CD4-positive, alpha-beta T cell (primary cell): ENCODE measurements at places on chromosomes 6 and 20.

- no peak for DNase-seq
Measured at GRCh38 chr6:11744753-11745152, 33.9 kb downstream of the ADTRP start.

GRCh38 chr20:35042268-35042667 lies 50.3 kb downstream of the TRPC4AP start:
- no peak for DNase-seq

- no peak for DNase-seq
Measured at GRCh38 chr6:26404546-26404945, 2.5 kb downstream of the BTN3A1 start.

DNA sequence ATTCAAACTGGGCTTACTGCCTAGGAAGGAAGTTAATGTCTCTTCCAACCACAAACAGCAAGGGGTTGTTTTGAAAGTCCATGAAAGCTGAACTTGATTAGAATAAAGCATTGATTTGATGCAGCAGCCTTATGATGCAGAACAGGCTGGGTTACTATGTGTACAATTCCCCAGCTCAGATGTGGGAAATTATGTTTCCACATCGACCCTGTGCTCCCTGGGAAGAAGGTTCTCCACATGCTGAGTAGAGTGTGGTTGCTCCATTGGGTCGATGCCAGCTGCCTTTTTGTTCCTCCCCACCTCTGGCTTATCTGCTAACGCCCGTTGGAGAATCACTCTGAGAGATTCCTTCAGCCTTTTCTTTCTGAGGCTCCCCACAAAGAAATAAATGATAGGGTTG lies 1.2 kb downstream of the MAS1L start:
- no peak for DNase-seq

DNA sequence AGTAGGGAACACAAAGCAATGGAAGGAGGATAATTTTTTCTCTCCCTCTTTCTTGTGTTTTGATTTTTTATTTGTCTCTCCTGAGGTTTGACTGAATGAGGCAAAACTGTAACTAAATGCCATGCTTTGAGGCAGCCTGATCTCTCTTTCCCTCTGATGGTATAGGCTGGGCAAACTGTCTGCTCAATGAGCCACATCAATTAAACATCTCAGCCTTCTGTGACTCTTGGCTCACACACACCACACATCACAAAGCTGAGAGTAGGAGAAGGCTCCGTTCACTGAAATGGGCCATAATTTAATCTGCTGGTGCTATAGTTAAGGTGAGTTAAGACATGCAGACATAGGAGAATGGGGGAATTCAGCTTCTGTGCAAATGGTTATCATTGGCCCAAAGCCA lies 28.1 kb upstream of the SCGN start:
- DNase-seq, result no peak

- DNase-seq, result no peak
Measured at GRCh38 chr6:44662461-44663121, 275.1 kb downstream of the CDC5L start.

GRCh38 chr20:45510242-45510862 lies 5.1 kb downstream of the SPINT3 start:
- no peak for DNase-seq

DNA sequence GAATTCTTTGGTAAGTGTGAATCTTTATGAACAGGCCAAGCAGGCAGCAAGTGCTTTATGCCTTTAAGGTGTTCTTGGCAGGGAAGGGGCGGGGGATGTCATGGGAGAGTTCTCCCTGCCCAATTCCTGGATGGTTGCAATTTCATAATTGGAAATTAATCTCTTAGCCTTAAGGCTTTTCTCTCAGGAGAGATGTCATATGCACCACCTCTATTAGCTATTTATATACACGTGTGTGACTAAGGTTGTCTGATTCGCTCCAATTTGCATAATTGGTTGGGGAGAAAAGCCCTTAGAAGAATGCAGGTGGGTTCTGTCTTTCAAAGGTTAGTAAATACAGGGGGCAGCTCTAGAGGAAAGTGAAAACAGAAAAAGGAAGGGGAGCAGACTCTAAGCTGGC lies 5.2 kb upstream of the ENPP5 start:
- DNase-seq, result no peak

DNA sequence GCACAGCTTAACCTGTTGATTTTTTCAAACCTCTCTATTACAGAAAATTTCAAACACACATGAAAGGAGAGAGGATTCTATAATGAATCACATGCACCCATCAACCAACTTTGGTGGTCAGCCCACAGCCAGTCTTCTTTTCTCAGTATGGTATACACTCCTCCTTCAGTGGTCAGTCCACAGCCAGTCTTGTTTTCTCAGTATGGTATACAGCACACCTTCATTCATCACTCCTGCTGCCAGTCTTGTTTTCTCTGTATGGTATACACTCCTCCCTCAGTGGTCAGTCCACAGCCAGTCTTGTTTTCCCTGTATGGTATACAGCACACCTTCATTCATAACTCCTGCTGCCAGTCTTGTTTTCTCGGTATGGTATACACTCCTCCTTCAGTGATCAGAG lies 67.8 kb downstream of the SYNDIG1 start:
- no peak for DNase-seq

DNA sequence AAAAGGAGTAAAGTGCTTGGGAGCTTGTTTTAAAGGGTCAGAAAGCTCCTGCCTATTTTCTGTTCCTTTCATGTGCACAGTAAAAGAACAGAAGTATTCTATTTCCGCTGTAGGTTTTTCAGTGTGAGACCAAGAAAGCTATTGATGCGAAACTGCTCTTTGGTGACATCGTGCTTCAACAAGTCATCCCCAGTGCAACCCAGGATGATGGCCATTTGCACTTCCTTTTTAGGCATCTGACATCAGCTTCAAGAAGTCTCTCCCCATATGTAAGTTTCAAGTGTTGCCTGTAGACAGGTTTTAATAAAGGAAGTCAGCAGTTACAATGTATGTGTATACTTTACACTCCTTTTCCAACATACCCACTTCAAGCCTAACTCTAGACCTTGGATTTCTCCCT lies 131.6 kb downstream of the RFX6 start:
- DNase-seq, result no peak

- no peak for DNase-seq
Measured at GRCh38 chr20:57666834-57667157, 43.0 kb downstream of the PMEPA1 start.

- DNase-seq, result no peak
Measured at GRCh38 chr6:7727086-7727945, 1.4 kb downstream of the BMP6 start.

GRCh38 chr6:16430391-16431089 lies 192.2 kb downstream of the GMPR start:
- DNase-seq, result no peak

DNA sequence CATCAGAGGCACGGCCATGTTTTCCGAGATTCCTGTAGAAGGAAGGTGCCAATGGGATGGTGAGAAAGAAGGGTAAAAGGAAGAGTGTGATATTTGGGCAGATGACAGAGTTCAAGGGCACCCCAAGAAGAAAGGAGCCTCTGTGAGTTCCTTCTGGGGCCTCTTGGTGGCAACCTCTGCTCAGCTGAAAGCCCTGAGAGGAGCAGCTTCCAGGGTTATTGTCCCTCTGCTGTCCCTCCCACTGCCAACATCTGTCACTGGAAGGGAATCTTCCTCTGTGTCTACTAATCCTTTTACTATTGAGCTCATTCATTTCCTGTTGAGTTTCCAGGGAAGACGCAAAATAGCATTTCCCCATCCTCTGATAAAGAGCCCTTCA lies 40.0 kb upstream of the KCNK16 start:
- DNase-seq, result no peak

GRCh38 chr6:119511024-119511423 lies 161.5 kb upstream of the MAN1A1 start:
- no peak for DNase-seq

DNA sequence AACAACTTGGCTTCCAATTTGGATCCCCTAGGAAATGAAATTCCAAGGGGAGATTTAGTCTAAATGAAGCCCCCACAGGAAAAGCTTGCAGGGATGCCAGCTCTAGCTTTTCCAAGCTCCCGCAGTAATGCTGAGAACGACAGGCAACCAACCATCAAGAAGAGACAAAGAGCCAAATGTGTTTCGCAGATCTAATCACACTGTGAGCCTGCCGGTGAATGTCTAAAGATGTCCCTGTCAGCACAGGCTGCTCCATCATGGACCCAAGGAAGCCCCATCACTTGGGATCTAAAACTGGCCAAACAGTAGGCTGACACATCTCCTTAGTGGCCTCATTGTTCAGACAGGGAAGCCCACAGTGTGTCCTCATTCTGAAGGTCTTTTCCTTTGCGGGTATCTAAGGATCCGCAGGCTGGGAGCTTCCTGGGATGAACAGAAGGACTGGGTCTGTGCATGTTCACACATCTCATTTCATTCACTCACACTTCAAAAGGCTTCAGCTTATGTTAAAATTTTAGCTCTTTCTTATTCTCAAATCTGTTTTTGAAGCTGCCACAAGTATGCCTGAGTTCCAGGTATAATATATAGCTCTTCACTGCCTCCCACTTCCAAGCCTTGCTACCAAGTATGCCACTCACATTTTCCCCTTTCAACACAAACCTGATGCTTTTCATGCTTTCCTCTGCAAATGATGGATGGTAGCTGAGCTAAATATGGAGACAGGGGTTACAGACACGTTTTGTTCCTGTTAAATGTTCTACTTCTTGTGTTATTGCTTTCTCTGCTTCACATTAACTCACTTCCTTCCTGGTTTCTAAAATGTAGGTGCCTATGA lies 229.8 kb downstream of the HIVEP2 start:
- DNase-seq, result no peak

- DNase-seq, result no peak
Measured at GRCh38 chr6:21885111-21885510, 291.6 kb downstream of the SOX4 start.

GRCh38 chr6:62683063-62683462 lies 397.0 kb upstream of the KHDRBS2 start:
- DNase-seq, result no peak

- no peak for DNase-seq
Measured at GRCh38 chr6:74519163-74519562, 686.7 kb downstream of the COL12A1 start.

DNA sequence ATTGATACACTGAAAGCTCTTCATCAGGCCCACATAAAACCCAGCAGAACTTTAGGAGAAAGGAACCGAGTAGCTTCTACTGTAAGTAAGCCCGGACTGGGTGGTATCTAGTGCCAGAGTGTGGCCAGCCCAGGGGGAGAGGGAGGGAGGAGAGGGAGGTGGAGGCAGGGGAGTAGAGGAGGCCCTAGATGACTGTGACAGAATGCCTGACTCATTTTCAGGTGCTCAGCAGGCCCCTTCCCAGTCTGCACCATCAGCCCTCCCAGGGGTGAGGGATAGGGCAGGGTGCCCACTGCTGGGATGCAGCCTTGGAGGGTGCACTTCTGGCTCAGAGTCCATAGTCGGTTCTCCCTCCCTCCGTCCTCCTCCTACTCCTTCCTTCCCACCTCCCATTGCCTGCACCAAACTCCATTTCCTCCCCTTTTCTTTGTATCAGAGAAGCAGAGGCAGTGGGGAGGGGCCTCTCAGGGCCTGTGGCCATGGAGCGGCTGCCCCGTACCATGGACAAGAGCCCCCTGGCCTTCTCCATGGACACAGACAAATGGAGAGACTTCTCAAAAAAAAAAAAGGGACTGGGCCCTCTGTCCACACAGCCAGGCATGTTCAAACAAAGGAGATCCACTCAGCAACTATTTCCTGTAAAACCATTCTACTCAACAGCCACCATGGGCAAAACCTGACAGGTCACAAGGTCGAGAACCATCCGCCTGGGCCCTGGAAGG lies 184.9 kb upstream of the SNX9 start:
- no peak for DNase-seq

- no peak for DNase-seq
Measured at GRCh38 chr6:110990840-110991576, 9.2 kb downstream of the RPF2 start.

DNA sequence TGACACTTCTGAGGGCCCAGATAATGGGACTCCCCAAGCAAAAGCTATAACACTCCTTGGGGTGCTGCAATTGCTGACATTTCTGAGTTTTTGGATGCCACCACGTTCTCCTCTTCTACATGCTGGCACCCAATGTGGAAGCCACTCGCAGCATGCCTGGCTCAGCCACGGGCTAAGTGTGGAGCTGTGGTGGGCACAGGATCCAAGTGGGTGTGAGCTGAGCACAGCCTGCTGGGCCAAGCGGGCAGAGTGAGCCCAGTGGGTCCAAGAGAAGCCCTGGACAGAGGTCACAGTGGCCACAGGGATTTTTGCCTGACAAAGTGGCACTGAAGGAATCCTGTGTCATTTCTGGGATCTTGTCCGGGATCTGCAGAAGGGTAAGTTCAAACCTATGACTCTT lies 213.2 kb downstream of the C6orf118 start:
- no peak for DNase-seq

- no peak for DNase-seq
Measured at GRCh38 chr6:141467881-141468280, 664.8 kb upstream of the GJE1 start.
